ENCODE measurements at places on chromosomes 1 and 21.

DNA sequence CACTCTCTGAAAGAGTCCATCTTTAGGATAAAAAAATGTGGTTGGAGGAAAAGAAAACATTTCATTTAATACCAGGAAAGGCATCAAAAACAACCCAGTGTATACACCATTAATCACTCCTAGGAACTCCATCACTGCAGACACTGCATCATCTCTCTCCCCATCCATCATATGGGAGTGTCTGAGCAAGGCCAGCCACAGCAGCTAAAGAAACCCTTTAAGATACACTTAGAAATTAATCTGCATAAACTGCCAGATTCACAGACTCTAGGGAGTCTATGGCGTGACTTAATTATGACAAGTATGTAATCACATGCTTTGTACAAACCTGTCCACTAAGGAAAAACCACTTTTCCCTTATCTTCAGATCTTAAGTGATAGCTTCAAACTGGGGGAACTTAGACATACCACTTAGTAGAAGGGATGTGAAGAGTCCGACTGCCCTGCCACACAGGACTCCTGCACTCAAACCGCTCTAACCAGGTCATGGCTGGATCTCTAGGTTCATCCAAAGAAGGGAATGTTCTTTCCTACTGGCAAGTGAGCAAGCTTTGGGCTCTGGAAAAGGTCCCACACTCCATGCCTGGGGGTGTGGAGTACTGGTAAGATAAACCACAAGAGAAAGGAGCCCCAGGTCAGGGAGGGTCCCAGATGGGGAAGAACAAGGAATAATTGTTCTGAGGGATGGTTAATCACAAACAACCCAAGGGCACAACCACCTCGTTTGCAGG lies 61.0 kb upstream of the C8B start:
- DNase-seq: no peak

DNA sequence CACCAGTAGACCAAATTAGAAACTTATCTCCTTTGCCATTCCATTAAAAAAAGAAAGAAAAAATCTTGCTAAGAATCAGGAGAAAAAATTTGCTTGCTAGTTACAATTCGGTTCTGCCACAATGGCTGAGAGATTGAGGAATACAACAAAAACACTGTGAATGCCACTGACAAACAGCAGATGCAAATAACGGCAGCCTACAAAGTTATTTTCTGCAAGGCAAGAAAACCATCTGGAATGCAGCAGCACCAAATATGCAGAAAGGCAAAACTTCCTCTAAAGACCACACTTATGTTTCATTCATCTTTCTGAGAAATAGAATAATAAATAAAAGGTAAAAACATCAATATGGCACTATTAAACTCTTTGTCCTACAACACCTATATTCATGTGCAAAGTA lies 75.7 kb downstream of the ENAH start:
- DNase-seq: no peak

DNA sequence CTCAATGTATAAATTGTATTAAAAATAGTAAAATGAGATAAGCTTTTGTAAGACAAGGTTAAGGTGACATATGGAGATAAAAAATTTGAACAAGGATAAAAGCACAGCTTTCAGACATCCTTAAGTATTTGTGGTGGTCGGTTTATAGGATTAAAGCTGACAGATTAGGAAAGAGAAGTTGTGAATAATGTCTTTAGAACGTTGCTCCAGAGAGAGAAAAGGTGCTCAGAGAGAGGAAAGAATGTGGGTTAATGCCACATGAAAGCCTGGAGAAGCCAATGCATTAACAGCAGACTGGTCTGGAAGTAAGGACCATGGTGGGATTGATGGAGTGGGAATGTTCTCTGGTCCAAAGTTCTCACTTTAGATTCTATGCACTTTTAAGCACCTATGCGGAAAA lies 44.8 kb downstream of the ATP6V1G3 start:
- DNase-seq: no peak

GRCh38 chr1:27446496-27447020 lies 43.4 kb downstream of the WASF2 start:
- no peak for DNase-seq

DNA sequence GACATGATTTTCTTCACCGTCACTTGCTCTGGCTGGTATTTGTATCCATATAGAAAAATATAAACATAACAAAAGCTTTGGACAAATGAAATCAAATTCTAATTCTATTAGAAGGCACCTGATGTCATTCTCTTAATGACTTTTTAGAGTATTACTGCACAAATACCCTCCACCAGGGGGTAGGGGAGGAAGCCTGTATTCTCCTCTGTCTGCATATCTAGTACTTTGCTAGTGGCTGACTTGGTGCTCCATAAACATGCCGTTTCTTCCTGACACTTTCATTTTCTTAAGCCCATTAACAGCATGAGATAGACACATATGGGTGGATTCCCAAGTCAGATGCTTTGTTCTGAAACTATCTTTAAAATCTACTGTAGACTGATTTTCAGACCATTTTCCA lies 20.6 kb upstream of the KCNJ15 start:
- DNase-seq: no peak

GRCh38 chr1:95723346-95723745 lies 489.3 kb downstream of the RWDD3 start:
- no peak for DNase-seq

DNA sequence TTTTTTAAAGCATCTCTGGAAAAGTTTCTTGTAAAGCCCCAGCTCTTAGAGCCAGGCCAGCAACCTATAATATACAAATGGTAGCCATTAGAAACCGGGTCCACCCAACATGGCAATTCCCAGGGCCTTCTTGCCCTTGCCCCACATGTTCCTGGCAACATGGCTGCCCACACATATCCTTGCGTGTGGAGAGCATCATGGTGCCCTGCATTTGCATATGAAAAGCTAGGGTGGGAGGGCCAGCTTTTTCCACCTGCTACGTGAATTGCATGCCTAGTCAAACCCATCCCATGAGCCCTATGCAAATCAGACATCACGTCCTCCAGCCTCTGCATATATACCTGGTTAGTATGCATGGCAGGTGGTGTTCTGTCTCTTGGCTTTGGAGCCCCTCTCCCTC lies 88.2 kb downstream of the RABGAP1L start:
- no peak for DNase-seq
